Fibroblast of skin of abdomen (primary cell): ENCODE measurements at places on chromosomes 2 and 18.

DNA sequence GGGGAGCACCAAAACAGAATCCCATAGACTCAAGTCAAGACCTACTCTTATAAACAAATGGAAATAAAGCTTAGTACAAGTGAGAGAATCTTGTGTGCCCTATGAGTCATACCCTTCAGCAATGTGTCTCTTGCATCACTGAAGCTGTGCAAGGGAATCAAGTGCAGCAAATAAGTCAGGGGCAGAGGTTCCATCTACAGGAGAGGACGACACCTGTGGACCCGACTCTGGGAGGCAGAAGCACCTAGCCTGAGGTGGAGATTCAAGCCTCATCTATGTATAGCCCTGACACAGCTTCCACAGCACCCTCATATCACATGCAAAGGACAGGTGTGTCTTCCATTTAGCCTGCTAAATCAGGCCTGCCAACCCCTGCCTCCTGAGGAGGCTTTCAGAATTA is 298.2 kb downstream of the CNTNAP5 start:
- peak; percentile 24 for DNase-seq

- DNase-seq = peak; percentile 27
Observed at GRCh38 chr18:12911025-12911928, 27.2 kb upstream of the PTPN2 start.

GRCh38 chr18:62418258-62418657 is 93.1 kb downstream of the TNFRSF11A start:
- no peak for DNase-seq

DNA sequence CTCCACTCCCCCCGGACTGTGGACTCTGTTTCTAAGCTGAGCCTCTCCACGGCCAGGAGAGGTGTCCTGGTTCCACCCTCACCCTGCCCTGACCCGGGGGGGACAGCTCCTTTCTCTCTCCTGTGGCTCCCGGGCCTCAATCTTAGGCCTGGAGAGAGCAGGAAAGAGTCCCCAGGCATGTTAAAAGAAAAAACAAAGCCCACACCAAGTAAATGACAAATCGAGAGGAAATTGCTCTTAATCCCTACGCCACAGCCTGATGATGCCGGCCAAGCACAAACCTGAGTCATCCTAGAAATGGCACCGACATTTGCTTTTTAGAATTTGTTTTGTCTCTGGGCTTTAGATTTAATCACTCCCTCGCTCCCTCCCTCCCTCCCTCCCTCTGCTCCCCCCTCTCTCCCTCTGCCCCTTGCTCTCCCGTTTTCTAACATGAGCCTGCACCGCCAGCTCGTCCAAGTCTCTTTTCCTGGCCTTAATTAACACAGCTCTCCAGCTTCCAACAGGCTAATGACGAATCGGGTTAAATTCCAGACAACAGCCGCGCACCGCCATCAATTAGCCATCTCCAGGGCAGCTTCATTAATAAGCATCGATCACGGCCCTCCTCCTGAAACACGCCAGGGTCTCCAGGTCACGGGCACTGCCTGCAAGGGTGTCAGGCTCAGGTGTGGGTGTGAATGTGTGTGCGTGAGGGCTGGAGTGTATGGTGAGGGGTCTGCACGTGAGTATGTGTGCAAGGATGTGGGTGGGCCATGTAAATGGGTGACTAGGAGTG is 230.8 kb downstream of the CELF4 start:
- peak; percentile 84 for DNase-seq
